ENCODE measurements at places on chromosomes 3 and 15.

DNA sequence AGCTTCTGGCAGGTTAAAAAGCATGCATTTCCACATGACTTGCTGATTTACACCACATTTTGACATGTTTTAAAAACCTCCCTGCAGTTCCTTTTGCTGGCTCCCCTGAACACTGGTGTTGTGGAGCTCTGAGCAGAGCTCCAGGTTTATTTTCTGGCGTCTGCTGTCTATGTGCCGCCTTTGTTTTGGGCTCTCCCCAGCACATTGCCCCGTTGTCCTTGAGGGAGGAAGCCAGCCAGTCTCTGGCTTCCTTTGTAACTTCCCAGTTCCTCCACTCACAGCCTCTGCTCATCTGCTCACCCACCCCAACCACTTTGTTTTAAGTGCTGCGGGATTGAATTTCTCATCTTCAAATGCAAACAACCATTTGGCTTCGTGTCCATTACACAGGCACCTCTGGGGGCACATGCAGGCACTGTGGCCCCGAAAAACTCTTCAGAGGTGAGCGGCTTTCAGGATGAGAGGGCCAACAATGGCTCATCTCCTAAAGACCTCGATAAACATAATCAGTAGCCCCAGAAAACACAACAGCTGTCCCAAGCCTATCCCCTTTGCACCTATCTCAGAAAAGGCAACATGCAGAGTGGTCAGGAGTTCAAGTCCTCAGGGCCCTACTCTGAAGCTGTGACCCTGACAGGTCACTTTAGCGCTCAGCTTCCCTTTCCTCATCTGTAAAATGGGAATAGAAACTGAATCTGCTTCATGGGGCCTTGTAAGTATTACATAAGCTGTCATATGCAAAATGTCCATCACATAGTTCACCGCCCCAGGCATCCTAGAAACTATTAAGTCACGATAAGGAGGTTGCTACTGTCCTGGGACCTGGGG, 1.3 kb upstream of the MEF2A start:
- peak; percentile 69 for DNase-seq

DNA sequence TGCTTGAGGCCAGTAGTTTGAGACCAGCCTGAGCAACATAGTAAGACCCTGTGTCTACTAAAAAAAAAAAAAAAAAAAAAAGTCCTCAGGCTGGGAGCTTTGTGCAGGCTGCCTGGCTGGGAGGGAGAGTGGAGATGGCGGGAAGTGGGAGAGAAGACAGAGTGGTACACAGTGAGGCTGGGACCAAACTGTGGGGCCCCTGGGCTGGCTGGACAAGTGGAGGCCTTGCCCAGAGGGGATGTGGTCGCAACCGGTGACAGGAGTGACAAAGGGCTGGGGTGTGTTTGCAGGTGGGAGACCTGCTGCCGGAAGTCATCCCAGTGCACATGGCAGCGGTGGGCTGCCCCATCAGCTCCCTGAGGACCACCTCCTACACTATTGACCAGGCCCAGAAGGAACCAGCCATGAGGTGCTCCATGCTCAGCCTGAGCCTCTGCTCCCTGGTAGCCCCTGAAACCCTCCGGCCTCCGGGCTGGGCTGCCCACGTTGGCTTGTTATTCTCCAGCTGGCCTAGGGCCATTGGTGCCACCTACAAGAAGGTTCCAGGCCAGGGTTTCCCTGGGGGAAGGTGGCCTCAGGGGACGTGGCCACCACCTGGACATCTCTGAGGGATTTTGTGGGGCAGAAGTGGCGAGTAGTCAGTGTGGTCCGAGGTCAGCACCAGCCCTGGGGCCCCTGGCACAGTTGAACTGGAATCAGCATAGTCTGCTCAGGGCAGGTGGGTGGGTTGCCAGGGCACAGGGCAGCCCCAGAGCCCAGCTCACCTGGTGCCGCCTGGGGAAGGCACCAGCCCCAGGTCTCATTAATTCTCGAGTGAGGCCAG, 22.7 kb downstream of the ACAA1 start:
- no peak for DNase-seq

- no peak for DNase-seq
Measured at GRCh38 chr3:194073926-194074325, 62.0 kb upstream of the HES1 start.

DNA sequence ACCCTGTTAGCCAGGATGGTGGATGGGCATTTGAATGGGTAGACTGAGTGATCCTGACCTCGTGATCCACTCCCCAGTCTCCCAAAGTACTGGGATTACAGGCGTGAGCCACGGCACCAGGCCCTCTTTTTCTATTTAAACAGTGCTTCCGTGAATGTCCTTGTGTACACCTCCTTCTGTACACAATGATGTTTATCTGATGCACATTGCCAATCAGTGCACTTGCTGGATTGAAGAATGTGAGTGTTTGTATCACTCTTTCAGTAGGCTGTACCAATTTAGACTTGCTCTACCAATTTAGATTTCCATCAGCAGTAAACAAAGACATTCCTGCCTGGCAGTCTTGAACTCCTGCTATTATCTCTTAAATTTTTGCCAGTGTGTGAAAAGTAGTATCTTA, 8.9 kb upstream of the ZNF619 start:
- no peak for DNase-seq

GRCh38 chr3:17144665-17144993, 259.9 kb downstream of the PLCL2 start:
- no peak for DNase-seq

DNA sequence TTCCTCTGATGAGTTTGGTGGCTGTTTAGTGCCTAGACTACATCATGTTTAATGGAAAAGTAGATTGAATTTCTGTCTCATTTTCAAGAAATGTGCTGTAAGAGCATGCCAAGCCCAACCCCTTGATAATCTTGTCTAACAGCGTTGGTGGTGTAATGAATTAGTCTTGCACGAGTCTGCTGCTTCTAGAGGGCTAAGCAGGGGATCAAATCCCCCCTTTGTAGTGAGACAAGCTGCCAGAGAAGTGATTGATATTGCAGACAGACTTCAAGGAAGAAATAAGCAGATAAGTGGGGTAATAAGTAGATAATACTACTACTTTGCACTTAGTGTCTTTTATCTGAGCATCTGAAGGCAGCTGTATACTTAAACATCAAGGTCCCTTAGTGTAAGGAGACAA, 141.4 kb downstream of the TP63 start:
- peak; percentile 66 for DNase-seq

- peak; percentile 14 for DNase-seq
Measured at GRCh38 chr15:94131875-94132274, 99.5 kb upstream of the MCTP2 start.

GRCh38 chr15:40106203-40107161, 2.2 kb downstream of the BMF start:
- peak; percentile 73 for DNase-seq

GRCh38 chr3:191236646-191237045, 37.6 kb downstream of the OSTN start:
- peak; percentile 41 for DNase-seq

DNA sequence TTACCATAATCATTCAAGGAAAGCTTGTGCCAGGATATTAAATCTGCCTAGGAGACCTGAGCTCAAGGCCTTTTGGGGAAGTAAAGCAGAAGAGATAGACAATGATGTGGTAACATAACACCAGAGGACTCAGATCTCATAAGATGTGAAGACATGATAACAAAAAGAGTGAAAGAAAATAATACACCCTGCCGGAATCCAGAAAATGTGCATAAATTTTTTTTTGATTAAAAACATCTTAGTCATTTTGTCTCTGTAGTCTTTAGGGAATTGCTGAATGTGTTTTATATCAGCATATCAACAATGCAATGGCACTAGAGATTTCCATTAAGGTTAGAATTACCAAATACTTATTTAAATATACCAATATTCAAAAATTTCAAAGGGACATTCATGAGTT, 326.8 kb upstream of the ROBO1 start:
- DNase-seq: no peak

DNA sequence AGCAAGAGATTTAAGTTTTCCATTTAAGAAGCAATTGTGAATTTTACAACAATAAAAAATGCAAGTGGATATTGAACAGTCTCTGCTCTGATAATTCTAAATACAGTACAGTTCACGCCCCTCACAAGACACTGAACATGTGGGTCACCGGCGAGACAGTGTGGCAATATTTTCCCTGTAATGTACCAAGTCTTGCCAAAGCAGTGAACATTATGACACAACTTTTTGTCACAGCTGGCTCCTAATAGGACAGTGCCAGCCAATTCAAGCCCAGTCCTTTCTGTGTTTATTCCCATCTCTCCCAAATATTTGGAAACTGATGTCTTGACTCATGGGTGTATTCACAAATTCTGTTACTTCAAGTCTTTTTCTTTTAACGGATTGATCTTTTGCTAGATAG, 62.3 kb downstream of the PPARG start:
- DNase-seq: no peak

DNA sequence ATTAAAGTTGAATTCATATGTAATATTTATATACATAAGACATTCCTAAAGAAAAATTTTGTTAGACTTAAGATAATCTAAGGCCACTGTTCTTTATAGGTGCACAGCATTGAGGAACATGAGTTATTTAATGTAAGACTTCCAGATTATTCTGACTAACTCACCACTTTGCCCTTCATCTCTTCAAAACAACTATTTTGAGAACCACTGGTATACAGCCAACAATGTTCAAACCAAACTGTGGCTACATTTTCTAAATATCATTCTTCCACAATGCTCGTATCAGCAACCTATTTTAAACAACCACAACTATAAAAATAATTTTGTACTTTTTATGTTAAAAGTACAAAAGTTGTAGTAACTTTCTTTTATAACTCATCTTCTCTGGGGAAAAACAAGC, 199.8 kb upstream of the ALCAM start:
- no peak for DNase-seq

DNA sequence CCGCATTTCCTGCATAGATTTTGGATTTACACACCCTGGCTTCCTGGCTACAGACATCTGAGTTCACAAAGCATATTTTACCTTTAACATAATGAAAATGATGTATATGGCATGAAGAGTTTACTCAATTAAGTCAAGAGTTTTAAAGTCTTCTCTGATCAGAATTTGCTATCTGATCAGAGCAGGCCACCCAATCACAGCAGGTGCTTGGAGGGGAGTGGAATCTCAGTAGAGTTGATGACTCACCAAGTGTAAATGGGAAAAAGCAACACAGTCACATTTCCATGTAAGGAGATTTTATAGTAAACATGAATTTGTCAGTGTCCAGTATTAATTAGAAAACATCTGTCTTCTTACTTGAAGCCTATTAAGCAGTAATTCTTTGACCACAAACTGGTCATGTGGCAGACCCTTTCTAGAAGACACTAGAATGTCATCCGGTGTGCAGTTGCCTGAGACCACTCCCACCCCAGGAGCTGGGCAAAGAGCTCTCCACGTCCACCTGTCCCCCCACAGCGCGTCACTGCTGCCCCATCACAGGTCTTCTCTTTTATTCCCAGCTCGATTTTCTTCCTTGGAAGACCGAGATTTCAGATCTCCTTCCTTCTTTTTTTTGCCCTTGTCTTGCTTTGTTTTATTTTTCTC, 10.8 kb downstream of the MESD start:
- peak; percentile 47 for DNase-seq

Data from RPMI7951 (cell line).